ENCODE measurements at places on chromosomes 1 and 21.

DNA sequence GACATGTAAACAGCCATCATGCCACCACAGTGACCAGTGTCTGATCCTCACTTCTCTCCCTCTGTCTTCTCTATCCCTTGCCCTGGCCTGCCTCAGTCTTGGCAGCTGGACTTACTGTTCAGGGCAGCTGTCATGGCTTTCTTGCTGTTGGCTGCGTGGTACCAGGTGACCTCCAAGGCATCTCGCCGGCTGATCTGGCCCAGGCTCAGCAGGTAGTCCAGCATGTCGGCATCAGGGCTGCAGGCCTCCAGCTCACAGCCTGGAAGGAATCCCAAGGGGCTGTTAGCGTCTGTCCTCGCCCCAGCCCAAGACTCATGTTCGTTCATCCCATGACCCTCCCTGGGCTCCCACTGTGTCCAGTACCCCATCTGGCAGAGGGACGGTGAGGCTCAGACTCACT lies 3.6 kb downstream of the FAM151A start:
- no peak for DNase-seq

DNA sequence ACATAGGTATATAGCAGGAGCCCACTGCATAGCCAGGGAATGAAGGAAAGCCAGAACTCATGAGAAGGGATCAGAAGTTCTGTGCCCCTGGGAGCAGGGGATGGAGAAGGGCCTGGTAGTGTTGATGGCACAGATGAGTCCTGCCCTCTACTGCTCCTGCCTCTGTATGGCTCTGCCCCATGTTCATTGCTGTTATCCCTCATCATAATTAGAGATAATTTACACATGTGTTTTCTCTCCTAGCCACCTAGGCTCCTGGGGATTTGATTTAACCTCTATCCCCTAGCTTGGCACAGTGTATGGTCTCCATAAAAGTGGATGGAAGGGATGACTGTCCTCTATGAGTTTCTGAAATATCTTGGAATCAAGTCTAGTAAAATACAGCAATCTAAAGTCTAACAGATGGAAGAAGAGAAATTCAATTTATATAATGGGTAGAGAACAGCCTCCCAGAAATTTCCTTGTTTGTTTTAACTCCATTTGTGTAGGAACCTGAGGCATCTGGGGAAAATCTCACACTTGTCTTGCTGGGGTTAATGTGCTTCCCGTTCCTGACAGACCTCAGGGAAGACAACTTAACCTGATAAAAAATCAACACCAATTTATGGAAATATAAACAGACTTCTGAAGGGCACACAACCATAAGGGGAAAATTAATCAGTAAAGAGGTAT lies 393.8 kb downstream of the HHAT start:
- no peak for DNase-seq

DNA sequence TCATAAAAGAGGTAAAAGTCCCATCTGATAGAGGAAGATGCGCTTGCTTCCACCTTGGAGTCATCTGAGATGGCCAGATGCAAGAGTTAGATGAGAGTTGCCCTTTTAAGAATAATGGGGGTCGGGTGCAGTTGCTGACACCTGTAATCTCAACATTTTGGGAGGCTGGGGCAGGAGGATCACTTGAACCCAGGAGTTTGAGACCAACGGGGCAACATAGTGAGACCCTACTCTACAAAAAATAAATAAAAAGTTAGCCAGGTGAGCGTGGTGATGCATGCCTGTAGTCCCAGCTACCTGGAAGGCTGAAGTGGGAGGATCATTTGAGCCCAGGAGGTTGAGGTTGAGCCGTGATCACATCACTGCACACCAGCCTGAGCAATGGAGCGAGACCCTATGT lies 13.5 kb upstream of the TEDDM1 start:
- no peak for DNase-seq

DNA sequence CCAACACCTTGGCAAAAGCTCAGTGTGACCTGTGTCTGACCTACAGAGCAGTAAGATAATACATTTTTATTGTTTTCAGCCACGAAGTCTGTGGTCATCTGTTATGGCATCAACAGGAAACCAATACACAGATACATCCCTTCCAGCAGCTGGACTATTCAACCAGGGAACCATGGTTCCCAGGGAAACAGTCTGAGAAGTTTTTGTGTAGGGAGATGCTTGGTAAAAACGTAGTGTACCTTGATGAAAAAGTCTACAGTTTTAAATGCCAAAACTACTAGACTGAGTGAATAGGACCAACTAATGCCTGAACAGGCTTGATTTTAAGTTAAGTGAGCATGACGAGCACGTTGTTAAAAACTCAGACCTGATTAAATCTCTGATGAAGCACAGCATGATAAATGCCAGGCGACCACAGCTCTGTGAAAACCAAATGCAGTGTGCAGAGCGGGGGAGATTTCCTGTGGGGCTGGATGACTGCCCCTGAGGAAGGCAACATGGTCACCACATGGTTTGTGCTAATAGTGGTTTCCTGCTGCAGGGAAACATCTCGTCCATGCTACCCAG lies 228.9 kb downstream of the TNR start:
- no peak for DNase-seq

GRCh38 chr1:167532375-167532774 lies 14.0 kb upstream of the CD247 start:
- no peak for DNase-seq

DNA sequence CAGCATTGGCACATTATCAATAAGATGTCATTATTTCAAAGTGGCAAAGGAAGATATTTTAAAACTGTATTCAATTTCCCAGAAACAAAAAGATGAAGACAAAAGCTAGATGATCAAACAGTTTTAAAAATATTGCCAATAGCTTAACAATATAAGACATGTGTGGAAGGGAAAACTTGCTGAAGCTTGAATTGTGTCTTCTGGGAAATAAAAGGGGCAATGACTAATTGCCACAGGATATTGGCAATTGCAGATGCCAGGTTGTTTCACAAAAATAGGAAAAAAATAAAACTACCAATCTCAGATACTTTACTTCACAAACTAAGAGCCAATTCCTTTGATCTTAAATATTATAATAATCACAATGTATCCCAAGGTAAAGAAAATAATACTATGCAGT lies 679.8 kb upstream of the ADAMTS5 start:
- no peak for DNase-seq

GRCh38 chr21:44854664-44855446 lies 18.6 kb downstream of the PTTG1IP start:
- DNase-seq: no peak

- peak; percentile 18 for DNase-seq
Observed at GRCh38 chr1:10755970-10756521, 40.4 kb downstream of the CASZ1 start.

GRCh38 chr1:24069817-24070216 lies 42.1 kb downstream of the MYOM3 start:
- no peak for DNase-seq

DNA sequence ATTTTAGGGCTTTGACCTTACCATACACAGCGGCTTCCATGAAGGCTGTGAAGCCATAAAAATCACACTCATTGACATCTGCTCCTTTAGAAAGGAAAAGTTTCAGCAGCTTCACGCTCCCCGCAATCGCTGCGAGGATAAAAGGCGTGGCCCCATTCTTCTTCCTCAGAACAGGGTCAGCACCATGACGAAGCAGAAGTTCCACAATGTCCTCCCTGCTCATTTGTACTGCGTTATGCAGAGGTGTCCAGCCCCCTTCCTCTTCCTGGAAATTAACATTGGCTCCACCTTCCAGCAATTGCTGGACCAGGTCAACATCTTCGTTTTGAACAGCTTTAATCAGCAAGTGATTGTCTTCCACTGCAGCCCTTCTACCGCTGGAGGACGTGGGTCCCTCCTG lies 2.7 kb downstream of the RNASEL start:
- no peak for DNase-seq

- DNase-seq: no peak
Observed at GRCh38 chr1:108861566-108861965, 4.7 kb upstream of the AKNAD1 start.

DNA sequence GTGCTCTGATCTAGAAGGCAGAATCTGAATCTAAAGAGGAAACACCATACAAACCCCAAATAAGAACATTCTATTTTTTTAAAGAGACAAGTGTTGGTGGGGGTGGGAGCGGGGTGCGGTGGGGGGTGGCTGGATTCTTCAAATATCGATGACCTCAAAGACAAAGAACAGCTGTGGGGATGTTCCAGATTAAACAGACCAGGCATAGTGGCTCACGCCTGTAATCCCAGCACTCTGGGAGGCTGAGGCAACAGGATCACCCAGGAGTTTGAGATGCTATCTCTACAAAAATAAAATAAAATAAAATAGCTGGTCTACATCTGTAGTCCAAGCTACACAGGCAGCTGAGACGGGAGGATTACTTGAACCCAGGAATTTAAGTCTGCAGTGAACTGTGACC lies 5.0 kb downstream of the ATP1A4 start:
- DNase-seq: no peak

DNA sequence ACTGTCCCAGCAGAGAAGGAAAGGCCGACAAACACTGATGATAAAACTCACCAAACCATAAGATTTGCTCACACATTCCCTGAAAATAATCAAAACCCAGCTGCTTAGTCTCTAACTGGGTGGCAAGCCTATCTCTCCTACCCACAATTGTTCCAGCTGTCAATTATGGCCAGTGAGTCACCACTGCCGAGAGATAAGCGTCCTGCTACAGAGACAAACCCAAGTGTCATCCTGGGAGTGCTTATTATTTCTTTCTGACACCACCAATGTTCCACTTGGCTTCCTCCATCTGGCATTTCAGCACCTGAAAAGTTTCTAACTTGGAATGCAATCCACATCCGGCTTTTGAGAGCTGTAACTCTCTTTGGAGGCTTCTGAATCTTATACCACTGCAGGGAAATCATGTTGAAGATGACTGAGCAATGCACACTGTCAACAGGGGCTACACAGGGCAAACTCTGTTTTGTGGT lies 51.5 kb upstream of the VAV3 start:
- no peak for DNase-seq

DNA sequence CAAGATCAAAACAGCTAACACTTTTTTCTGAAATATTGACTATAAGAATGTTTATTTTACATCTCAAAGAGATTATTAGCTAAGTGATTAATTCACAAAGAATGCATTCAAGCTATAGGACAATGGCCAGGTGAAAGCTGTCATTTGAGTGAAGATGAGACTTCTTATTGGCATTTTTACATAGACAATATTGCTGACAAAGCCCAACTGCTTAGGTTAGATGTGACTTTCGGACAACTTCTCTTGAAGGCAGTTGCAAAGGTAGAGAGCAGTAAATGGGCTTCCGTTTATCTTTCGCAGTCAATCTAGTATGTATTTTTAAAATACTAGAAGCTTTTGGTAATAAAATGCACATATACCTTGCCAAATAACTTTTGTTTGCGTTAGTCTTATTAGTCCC lies 1041.3 kb downstream of the AMY1C start:
- no peak for DNase-seq

- no peak for DNase-seq
Observed at GRCh38 chr1:119713039-119713748, 1.5 kb downstream of the PHGDH start.

GRCh38 chr21:46031484-46031883 lies 49.9 kb downstream of the COL6A1 start:
- DNase-seq: no peak

GRCh38 chr1:161945306-161946060 lies 78.2 kb downstream of the OLFML2B start:
- DNase-seq: no peak

- no peak for DNase-seq
Observed at GRCh38 chr1:223082914-223083313, 60.1 kb downstream of the TLR5 start.

GRCh38 chr1:99005537-99005942 lies 879 bp upstream of the PLPPR5 start:
- no peak for DNase-seq

GRCh38 chr1:226986496-226987178 lies 46.5 kb downstream of the COQ8A start:
- DNase-seq: no peak

DNA sequence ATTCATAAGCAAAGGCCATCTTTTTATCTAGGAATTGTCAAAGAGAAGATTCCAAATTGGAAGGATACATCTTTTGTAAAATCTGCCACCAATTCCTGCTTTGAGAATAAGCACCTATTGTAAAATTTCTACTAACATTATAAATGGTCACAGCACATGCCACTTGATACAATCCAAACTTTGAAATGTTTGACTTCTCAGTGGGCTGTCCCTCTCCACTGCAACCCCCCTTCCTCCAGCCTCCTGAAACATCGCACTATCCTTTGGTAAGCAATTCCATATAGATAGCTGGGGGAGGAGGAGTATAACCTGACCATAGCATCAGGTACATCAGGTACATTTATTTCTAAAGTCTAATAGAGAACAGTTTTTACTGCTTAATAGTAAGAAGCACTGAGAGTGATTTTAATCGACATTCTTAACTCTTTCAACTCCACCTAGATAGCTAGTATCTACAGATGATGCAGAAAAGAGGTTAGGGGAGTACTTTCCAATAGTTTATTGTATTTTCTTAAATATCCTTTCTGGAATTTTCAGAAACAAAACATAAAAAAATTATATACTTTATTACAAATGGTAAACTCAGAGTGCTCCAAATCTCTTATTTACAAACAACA lies 2.9 kb downstream of the JUN start:
- no peak for DNase-seq

- DNase-seq: no peak
Observed at GRCh38 chr1:40748841-40749718, 34.5 kb upstream of the KCNQ4 start.

- no peak for DNase-seq
Observed at GRCh38 chr1:115980998-115981993, 5.0 kb downstream of the SLC22A15 start.

GRCh38 chr1:174911606-174912005 lies 88.1 kb upstream of the CACYBP start:
- DNase-seq: no peak

- DNase-seq: no peak
Observed at GRCh38 chr1:19432943-19433718, 52.2 kb downstream of the CAPZB start.

GRCh38 chr21:41600556-41600955 lies 92.6 kb upstream of the TMPRSS2 start:
- DNase-seq: no peak

- DNase-seq: no peak
Observed at GRCh38 chr1:23577056-23578004, 18.0 kb upstream of the ID3 start.

DNA sequence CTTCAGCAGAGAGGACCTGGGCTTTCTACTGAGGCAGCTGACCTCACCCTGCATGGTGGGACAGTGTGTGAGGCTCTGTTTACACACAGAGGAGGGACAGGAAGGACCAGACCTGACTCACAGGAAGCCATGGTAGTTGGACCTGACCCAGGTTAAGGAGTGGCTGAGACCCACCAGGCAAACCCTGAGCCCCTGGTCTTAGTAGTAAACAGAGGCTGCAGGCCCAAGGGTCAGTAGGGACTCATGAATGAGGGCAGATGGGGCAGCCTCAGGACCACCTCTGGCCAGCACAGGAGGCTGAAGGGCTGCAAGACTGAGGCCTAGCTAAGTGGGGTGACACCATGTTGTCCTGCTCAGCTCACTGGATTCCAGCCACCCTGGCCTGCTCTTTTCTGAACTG lies 273.2 kb downstream of the GRIK3 start:
- no peak for DNase-seq

GRCh38 chr21:34743831-34744230 lies 75.0 kb downstream of the CLIC6 start:
- no peak for DNase-seq

Measured in stimulated activated CD8-positive, alpha-beta memory T cell treated with anti-CD3 and anti-CD28 coated beads, Interleukin-7, amount 100 ng/mL, for 1 hour (primary cell).